ENCODE measurements at places on chromosomes 3 and 15. TPM values are rescaled to one million over a fixed set of nuclear protein-coding genes. Genes with fewer than 3 reads are reported as not detected.

DNA sequence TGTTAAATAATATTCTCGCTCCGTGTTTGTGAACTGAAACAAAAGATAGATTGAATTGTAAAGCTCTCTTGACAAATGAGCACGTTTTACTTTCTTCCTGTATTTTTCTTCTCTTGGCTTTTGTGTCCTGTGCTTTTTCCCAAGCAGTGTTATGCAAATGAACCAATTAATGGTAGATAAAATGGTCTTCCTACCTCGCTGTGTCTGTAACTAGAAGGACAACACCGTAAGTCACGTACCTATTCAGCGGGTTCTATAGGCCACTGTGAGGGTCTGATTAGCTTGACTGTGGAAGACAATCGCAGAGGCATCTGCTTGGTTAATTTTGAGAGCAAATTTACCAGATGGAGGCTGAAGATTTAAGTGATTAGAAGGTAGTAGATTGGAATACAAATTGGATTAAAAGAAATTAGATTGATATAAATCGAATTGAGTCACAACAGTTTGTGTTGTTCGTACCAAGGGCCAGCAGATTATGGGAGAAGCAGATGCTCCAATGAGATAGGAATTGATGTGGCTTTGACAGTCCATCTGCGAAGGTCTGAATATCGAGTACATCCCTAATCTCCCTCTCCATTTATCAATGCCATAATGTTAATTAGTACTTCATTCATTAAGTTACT lies 40.2 kb downstream of the ROBO2 start:
- no peak for DNase-seq

DNA sequence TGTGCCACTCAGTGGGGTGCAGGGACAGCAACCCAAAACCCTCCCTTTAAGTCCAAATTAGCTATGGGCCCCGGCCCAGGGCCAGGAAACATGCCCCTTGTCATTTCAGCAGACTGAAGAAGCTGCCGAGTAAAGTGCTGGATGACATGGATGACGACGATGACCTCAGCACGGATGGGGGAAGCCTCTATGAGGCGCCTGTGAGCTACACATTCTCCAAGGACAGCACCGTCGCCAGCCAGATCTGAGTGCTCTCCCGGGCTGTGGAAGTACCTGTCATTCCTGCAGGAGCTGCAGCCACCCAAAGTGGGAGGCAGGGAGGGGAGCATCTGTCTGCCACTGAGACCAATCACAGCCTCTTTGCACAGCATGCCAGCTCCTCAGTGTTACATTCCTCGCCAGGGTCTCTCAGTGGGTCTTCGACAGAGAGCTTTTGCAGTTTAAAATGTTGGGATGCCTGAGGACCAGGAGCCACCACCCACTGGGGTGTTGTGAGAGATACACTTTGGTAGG lies 44.4 kb upstream of the MYZAP start:
- no peak for DNase-seq

DNA sequence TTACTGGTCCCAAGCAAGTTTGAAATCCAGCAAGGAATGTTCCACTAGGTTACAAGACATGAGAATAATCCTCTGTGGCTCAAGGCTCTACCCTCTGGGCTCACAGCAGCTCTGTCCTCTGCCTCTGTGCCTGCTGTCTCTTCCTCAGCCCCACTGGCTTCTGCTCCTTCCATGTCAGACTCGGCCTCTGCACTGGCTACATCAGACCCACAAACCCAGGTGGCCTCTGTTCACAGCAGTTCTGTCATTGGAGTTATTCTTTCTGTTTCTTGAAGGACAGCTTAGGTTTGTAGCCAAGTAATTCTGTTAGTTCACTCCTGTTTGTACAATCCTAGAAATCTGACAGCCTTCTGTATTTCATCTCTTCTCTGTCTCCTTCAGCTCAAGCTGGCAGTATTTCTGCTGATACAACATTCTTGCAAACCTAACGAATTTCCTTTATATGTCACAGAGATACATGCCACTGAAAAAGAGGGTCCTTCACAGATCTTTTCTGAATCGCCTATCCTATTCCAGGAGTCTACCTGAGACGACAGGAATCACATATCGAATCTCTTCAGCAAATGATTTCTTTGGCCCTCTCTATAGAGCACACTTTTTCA lies 227.8 kb upstream of the PLSCR5 start:
- no peak for DNase-seq

Gene GOLGA8G
- total RNA-seq: not detected

Gene FGD5
- not detected for total RNA-seq

GRCh38 chr15:100703032-100703578 lies 100.7 kb downstream of the ASB7 start:
- no peak for DNase-seq

DNA sequence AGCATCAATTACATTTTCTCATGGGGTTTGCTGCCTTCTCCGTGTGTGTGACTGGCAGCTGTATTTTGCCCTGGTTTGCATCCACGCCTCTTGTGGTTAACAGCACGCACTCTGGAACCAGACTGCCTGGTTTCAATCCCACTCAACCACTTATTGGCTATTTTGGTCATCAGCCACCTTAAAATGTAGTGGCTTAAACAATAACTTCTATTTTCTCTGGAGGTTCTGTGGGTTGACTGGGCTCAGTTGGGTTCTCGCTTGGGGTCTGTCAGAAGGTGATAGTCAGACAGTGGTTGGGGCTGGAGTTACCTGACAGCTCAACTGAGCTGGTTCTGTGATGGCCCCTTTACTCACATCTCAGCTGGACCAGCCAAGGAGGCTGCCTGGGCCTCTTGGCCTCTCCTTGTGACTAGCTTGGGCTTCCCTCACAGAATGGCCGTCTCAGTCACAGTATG lies 36.8 kb downstream of the EHD4 start:
- no peak for DNase-seq

Gene SCN11A
- not detected for total RNA-seq

GRCh38 chr3:32422943-32423342 lies 31.3 kb downstream of the CMTM7 start:
- DNase-seq: no peak

Gene MAP6D1
- 4.6 TPM for total RNA-seq

Gene SLC7A14
- total RNA-seq: not detected

Gene IGSF10
- 0.31 TPM for total RNA-seq

Gene C2CD4A
- total RNA-seq: 0.26 TPM

DNA sequence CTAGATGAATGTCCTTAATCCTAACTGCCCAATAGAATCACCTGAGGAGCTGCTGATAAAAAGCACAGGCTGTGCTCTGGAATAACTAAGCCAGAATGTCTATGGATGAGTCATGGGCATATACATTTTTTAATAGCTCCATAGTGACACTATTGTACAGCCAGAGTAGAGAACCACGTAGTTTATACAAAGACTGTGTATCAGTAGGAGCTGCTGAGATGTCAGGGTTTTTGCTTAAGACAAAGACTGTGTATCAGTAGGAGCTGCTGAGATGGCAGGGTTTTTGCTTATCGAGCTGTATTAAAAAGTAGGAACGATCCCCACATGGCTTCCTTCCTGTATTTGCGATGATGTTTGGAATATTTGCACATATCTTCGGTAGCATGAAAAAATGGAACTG lies 137.4 kb downstream of the SV2B start:
- DNase-seq: no peak

Gene SI
- total RNA-seq: not detected

GRCh38 chr3:193805448-193805847 lies 212.4 kb downstream of the OPA1 start:
- peak; percentile 99 for DNase-seq

DNA sequence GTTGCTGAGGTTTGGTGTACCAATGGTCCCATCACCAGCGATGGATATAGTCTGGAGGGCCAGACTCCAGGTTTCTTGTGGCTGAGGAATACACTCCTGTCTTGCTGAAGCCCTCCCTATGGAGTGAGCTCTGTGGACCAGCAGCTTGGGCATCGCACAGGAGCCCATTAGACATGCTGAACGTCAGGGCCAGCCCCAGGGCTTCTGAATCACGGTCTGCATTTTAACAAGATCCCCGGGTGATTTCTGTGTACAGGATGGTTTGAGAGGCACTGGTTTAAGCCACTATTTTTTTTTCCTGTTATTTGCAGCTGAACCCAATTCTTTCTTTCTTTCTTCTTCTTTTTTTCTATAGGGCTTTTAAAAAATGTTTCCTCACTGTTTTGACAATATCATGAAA lies 69.5 kb upstream of the XCR1 start:
- no peak for DNase-seq

- no peak for DNase-seq
Observed at GRCh38 chr15:73888224-73889041, 15.1 kb downstream of the TBC1D21 start.

Gene GP9
- total RNA-seq: not detected

DNA sequence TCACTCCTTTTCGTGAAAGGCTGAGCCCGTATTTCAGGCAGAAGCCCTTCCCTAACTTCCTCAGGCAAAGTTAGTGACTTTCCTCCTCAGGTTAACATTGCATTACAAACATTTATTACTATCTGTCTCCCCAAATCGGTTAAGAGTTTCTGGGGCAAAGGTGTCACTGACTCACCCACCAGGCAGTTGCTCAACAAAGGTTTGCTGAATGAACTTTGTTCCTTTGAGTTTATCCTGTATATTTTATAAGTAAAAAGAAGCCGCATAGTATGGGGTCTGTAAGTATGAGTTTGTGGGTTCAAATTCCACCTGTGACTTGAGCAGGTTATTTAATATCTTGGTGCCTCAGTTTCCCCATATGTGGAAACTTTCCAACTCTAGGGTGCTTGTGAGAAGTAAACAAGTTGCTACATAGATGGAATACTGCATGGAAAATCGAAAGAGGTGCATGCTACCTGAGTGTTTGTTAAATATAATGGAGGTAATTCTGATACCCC lies 177.7 kb downstream of the THRB start:
- no peak for DNase-seq

DNA sequence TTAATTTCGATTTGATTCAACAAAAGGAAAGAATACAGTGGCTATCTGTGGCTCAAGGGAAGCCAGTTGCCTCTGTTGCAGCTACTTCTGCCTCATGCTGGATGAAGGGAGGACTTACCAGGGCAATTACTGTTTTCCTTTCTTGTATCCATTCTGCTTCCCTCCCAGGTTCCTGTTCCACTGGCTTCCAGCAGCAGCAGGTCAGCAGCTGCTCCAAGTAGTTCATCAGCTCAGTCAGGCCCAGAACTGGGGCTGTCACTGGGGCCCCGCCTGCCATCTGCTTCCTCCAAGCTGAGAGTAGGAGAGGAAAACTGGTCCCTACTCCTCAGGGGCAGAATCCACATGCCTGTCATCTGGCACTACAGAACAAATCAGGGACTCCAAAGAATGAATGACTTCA lies 48.6 kb upstream of the ULK4 start:
- DNase-seq: no peak

- no peak for DNase-seq
Observed at GRCh38 chr3:45608296-45608695, 13.7 kb downstream of the LIMD1 start.

Gene CRABP1
- not detected for total RNA-seq

DNA sequence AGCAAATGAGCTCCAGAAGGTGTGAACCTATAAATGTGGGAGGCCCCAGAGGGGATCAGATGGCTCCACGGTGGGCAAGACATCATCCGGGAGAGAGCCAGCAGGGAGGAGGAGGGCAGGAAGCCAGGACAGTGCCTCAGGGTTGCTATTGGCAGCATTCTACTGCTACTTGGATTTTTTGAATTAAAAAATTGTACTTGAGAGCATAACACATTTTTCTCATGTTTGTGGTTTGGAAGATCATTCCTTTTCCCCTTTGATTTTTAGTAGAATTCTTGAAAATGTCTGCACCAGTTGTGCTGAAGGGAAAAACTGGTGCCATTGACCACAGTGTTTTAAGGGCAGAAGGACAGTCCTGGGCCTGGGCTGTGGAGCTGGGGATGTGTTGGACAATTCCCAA lies 59.2 kb downstream of the LYZL4 start:
- peak; percentile 4 for DNase-seq

Gene PLCB2
- not detected for total RNA-seq

Measured in A172 (cell line).